ENCODE measurements at places on chromosomes 11 and 22. TPM values are rescaled to one million over a fixed set of nuclear protein-coding genes. Genes with fewer than 3 reads are reported as not detected.

Gene PYGM
- not detected for total RNA-seq

Gene BRD1
- 30.9 TPM for total RNA-seq

Gene SERPING1
- 1.5 TPM for total RNA-seq

Gene PLEKHB1
- total RNA-seq: 0.58 TPM

Gene MUC5AC
- total RNA-seq: not detected

Gene KRTAP5-2
- total RNA-seq: not detected

Gene PANX3
- not detected for total RNA-seq

Gene OR2AG2
- total RNA-seq: 0.15 TPM

Gene FAM76B
- total RNA-seq: 5.5 TPM

Gene LRP4
- 7.5 TPM for total RNA-seq

Gene MPZL3
- 4.7 TPM for total RNA-seq

Gene GSTT2B
- 3.0 TPM for total RNA-seq

Gene ZFPL1
- total RNA-seq: 49.8 TPM

Gene SLC35F2
- total RNA-seq: 47.1 TPM

Gene HORMAD2
- total RNA-seq: not detected

Gene APOA5
- total RNA-seq: not detected

Gene DEPDC7
- 2.0 TPM for total RNA-seq

Gene EFCAB6
- total RNA-seq: 0.23 TPM

Gene GRAMD1B
- 6.9 TPM for total RNA-seq

Gene OR8D1
- total RNA-seq: not detected

Gene FJX1
- total RNA-seq: 64.6 TPM

Gene MRPL11
- total RNA-seq: 30.1 TPM

Gene OR2AG1
- total RNA-seq: not detected

Gene OR8G5
- total RNA-seq: not detected

Gene P2RX3
- not detected for total RNA-seq

Gene SYT9
- total RNA-seq: 0.10 TPM

Gene STK33
- 6.4 TPM for total RNA-seq

Gene MMP3
- total RNA-seq: not detected

Gene MMP13
- not detected for total RNA-seq

Gene MRGPRX4
- not detected for total RNA-seq

Gene NUP160
- 22.2 TPM for total RNA-seq

Gene SLC5A4
- total RNA-seq: 2.7 TPM

Gene VSIG10L2
- not detected for total RNA-seq

Gene LRP5
- total RNA-seq: 72.2 TPM

Gene MPPED2
- total RNA-seq: not detected

Gene OR51B5
- not detected for total RNA-seq

Gene SMIM35
- 0.12 TPM for total RNA-seq

Gene OR52N4
- total RNA-seq: not detected

Gene ZP1
- total RNA-seq: not detected

Gene OR5P2
- not detected for total RNA-seq

Gene CHRNA10
- 1.5 TPM for total RNA-seq

Gene CNIH2
- not detected for total RNA-seq

Gene CBLIF
- not detected for total RNA-seq

Gene TPBGL
- 1.3 TPM for total RNA-seq

Gene TMX2
- total RNA-seq: 51.5 TPM

Gene DDX25
- not detected for total RNA-seq

Gene C11orf91
- 2.0 TPM for total RNA-seq
